ENCODE measurements at places on chromosomes 6 and 20. TPM values are rescaled to one million over a fixed set of nuclear protein-coding genes. Genes with fewer than 3 reads are reported as not detected.

Gene E2F1
- 2.3 TPM for total RNA-seq

Gene NRSN1
- total RNA-seq, result not detected

DNA sequence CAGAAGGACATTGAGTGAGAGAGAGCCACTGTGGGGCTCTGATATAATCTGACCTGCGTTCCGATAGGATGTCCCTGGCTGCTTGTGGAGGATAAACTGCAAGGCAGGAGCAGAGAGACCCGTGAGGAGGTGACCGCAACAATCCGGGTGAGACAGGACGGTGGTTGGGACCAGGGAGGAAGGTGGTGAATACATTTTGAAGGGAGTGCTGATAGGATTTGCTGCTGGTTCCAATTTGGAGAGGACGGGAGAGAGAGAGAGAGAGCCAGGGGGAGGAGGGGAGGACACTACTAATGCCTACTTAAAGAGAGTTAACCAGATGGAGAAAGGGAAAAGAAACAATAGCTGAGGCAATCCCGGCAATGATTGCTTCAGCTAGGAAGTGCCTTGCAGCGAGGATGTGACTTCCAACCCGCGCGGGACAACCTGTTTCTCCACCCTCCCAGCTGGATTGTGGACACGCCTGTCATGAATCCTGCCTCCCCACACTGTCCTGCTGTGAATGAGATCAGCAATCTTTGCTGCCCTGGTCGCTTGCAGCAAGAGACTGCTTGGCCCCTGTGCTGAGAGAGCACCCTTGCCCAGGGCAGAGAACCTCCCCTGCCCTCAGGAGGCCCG, 199.0 kb upstream of the KCNG1 start:
- DNase-seq, result no peak

GRCh38 chr6:169618526-169619490, 83.0 kb downstream of the WDR27 start:
- DNase-seq, result no peak

- peak; percentile 91 for DNase-seq
These were observed 896 bp upstream of the RNASET2 start for GRCh38 chr6:166957087-166957804.

DNA sequence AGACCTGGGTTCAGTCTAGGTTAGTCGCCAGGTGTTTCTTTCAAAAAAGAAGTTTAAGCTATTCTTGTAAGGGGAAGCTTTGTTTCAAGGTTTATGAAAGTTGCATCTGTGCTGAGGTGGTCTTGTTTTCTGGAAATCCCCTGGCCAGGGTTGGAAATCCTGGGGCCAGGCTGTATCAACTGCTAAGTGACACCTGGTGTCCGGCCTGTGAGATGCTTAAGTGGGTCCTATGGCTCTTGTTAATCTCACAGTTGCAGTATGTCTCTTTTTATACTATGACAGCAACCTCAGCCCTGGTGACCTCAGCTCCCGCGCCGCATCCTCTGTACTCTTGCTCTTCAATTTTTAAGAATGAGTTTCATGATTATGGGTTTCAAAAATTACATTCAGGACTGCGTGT, 72.0 kb downstream of the CHMP4B start:
- DNase-seq, result no peak

DNA sequence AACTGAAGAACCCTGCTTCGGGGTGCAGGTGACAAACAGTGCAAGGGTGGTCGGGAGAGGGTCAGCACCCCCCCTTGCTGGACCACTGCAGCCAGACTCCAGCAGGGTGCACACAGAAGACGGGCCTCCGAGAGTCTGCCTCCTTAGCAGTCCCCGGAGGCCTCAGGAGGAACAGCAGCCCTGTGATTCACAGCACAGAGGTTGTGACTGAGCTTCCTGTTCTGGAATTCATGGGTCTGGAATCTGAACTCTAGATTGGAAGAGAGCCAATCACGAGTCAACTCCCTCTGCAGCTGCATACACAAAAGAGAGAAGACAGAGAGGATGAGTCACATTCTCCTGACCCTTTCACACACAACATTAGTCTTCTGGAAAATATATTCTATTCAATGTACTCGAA, 249.0 kb upstream of the OPRM1 start:
- no peak for DNase-seq

DNA sequence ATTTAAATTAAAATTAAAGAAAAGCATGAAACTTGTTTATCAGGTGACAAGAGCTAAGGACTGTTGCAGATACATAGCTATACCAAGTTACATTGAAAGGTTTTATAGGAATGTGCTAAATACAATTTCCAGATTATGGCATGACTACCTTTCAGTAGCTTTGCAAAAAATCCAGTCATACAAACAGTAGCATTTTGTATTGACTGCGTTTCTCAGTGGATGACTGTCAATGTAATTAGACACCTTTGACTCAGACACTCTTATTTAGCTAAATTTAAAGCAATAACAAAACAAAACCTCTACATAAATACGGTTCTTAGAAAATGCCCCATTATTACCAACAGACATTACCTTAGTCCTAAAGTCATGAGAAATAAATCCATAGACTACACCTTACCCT, 275.8 kb upstream of the RUNX2 start:
- no peak for DNase-seq

Data from mesenteric fat pad (tissue), 1 donor.